ENCODE measurements at places on chromosomes 7 and 10. TPM values are rescaled to one million over a fixed set of nuclear protein-coding genes. Genes with fewer than 3 reads are reported as not detected.

CTBP2 gene
- total RNA-seq: 48.5 TPM

GPR15LG gene
- not detected for total RNA-seq

CALML5 gene
- not detected for total RNA-seq

CALML3 gene
- total RNA-seq: under 0.01 TPM

MAGI2 gene
- 8.2 TPM for total RNA-seq

PRSS37 gene
- not detected for total RNA-seq

OPN1SW gene
- not detected for total RNA-seq

ATG9B gene
- 0.37 TPM for total RNA-seq

CD36 gene
- total RNA-seq: 24.7 TPM

DLX6 gene
- total RNA-seq: not detected

NCF1 gene
- total RNA-seq: under 0.01 TPM

CALHM1 gene
- not detected for total RNA-seq

TSPAN12 gene
- total RNA-seq: 10.8 TPM

GSAP gene
- total RNA-seq: 6.0 TPM

IGFBP3 gene
- 98.1 TPM for total RNA-seq

ADIRF gene
- 110 TPM for total RNA-seq

VPS37D gene
- total RNA-seq: 5.7 TPM

FEZF1 gene
- total RNA-seq: not detected

HECW1 gene
- total RNA-seq: 3.1 TPM

GOT1 gene
- total RNA-seq: 23.3 TPM

NUTM2B gene
- total RNA-seq: 0.37 TPM

PRR15 gene
- 0.28 TPM for total RNA-seq

TMEM120A gene
- 38.6 TPM for total RNA-seq

RBM28 gene
- total RNA-seq: 15.5 TPM

FKBP9 gene
- total RNA-seq: 558 TPM

ADRB1 gene
- total RNA-seq: not detected

SFTPA1 gene
- total RNA-seq: not detected

MMD2 gene
- total RNA-seq: not detected

UPK3B gene
- total RNA-seq: 0.46 TPM

ANKIB1 gene
- 56.4 TPM for total RNA-seq

SFTPD gene
- not detected for total RNA-seq

AVL9 gene
- 27.8 TPM for total RNA-seq

ITPRIP gene
- total RNA-seq: 9.6 TPM

MET gene
- 12.9 TPM for total RNA-seq

DEPP1 gene
- 22.6 TPM for total RNA-seq

SPDYE8 gene
- not detected for total RNA-seq

TBX20 gene
- total RNA-seq: 4.6 TPM

CFAP46 gene
- 0.37 TPM for total RNA-seq

HOXA6 gene
- total RNA-seq: 4.4 TPM

MARCHF5 gene
- 10.3 TPM for total RNA-seq

PRLHR gene
- total RNA-seq: not detected

LRIT1 gene
- total RNA-seq: not detected

All from smooth muscle cell of bladder (primary cell).